ENCODE measurements at places on chromosomes 3 and 15. TPM values are rescaled to one million over a fixed set of nuclear protein-coding genes. Genes with fewer than 3 reads are reported as not detected.
A peak's percentile ranks its signal among the peaks of the same experiment; 100 is the strongest.

DNA sequence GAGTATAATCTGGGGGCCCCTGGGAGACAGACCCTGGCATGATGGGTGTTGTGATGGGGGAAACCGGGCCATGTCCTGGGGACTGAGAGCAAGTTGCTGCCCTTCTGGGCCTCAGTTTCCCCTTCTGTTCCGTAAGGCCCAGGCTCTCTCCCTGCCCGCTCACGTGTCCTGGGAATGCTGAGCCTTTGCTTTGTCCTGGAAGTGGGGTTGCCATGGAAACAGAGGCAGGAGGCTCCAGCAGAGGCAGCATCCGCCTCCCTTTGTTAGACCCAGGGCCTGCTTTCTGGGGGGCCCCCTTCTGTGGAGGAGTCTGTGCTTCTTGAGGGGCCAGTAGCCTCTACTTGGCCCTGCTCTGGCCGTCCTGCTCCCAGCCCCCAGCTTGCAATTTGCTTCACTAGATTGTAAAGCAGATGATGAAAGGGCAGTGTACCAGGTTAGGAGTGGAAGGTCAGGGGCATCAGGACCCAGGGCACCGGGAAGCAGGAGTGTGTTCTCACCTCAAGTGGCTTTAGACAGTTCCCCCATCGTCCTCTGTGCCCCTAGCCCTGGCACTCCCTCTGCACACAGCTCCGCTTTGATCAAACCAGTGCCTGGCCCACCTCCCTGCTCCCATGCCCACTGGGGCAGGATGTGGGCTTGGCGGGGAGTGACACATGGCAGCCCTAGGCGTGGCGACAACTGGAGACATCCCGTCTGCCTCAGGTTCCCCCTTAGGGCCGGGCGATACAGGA, 105.6 kb downstream of the FBLN2 start:
- no peaks in the 10 kb centered on the region for H3K36me3 ChIP-seq
- DNase-seq: peak; percentile 34
- no peak overlapping the region for H3K27ac ChIP-seq
- H3K4me3 ChIP-seq: peak overlapping the region; percentile 36
- peaks cover 64% of the 10 kb centered on the region for H3K4me1 ChIP-seq

GRCh38 chr15:99706557-99707303, 26.5 kb downstream of the LYSMD4 start:
- peak overlapping the region; percentile 24 for H3K4me3 ChIP-seq
- no peaks in the 10 kb centered on the region for H3K36me3 ChIP-seq
- H3K27ac ChIP-seq: peak overlapping the region; percentile 30
- DNase-seq: peak; percentile 49
- no peaks in the 10 kb centered on the region for H3K27me3 ChIP-seq

The TMIE gene
- 5.3 TPM for total RNA-seq

GRCh38 chr15:55879181-55879580, 114.2 kb downstream of the NEDD4 start:
- H3K4me3 ChIP-seq: no peak overlapping the region
- no peak for DNase-seq
- no peaks in the 10 kb centered on the region for H3K4me1 ChIP-seq
- no peak overlapping the region for H3K27ac ChIP-seq

DNA sequence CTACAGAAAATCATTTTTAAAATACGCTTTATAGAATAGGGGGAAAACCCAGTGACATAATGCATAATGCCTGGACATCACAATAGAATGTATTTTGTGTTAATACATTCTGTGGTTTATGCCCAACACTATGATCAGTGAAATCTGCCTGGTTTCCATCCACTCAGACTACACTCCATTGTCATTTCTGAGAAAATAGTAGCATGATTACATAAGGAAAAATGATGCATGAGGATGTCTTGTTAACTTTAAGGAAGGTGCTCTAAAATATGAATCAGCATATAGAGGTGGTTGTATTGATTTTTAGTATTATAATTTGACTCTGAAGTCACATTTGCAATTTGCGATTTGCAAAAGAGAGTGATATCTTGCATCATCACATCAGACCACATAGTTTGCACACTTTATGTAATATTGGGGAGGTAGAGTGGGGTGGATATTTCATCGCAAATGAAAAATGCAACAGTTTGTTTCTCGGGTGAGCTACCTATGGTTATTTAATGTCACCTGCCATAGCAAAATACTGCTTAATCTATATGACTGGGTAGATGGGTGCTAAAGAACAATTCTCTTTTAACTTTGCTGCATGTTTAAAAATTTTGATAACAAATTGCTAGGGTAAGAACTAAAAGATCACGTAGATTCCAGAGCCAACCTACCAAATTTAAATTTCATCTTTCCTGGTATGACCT, 403.9 kb downstream of the IL5RA start:
- H3K27me3 ChIP-seq: no peaks in the 10 kb centered on the region
- no peaks in the 10 kb centered on the region for H3K36me3 ChIP-seq
- no peak for DNase-seq
- H3K27ac ChIP-seq: no peak overlapping the region

The ITIH1 gene
- total RNA-seq: 0.85 TPM

DNA sequence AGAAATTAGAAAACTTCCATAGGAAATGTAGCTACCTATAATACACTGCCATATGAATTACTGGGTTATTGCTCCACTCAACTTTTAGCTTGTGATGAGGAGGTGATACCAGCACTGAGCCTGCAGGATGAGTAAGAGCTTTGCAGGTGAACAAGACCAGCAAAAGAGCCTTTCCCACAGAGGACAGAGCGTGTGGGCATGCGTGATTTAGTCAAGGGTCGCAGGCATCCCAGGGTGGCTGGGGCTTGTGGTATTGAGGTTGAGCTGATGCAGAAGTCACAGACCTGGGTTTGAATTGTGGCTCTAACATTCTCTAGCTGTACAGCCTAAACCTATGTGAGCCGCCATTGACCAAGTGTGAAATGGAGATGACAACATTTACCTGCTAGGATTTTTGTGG, 5.6 kb downstream of the NRROS start:
- peaks cover 5% of the 10 kb centered on the region for H3K36me3 ChIP-seq
- H3K4me3 ChIP-seq: no peak overlapping the region
- peaks cover 74% of the 10 kb centered on the region for H3K4me1 ChIP-seq

The SOX14 gene
- total RNA-seq: not detected

The HDAC11 gene
- total RNA-seq: 8.3 TPM

- H3K36me3 ChIP-seq: no peaks in the 10 kb centered on the region
- no peaks in the 10 kb centered on the region for H3K27me3 ChIP-seq
- DNase-seq: no peak
- no peaks in the 10 kb centered on the region for H3K4me1 ChIP-seq
Observed at GRCh38 chr3:148084931-148085330, 612.8 kb upstream of the AGTR1 start.

The LIPH gene
- total RNA-seq: not detected

The GHRL gene
- total RNA-seq: 0.70 TPM

- no peaks in the 10 kb centered on the region for H3K27me3 ChIP-seq
- no peak overlapping the region for H3K27ac ChIP-seq
- H3K36me3 ChIP-seq: peaks cover 4% of the 10 kb centered on the region
- DNase-seq: no peak
- no peaks in the 10 kb centered on the region for H3K4me1 ChIP-seq
Observed at GRCh38 chr15:82890995-82891390, 61.5 kb downstream of the HOMER2 start.

GRCh38 chr3:27723815-27724458, 1.8 kb upstream of the EOMES start:
- peaks cover 55% of the 10 kb centered on the region for H3K27me3 ChIP-seq
- no peaks in the 10 kb centered on the region for H3K36me3 ChIP-seq
- H3K4me3 ChIP-seq: peak overlapping the region; percentile 74
- no peak overlapping the region for H3K27ac ChIP-seq
- peaks cover 20% of the 10 kb centered on the region for H3K4me1 ChIP-seq
- DNase-seq: no peak

DNA sequence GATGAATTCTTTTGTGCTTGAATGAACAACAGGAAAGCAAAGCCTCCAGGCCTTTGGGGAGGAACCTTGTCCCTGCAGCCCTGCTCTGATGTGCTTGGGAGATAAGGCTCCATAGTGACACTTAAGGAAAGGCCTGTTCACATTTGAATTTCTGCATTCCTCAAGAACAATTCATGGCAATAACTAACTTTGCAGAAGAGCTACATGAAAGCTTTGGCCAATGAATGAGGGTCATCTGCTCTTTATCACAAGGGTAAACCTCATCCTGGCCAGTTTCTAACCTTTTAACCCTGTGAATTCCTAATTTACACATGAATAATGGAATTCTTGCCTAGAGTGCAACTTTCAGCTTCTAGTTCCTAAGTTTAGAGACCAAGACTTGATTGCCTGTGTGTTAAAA, 5.6 kb downstream of the PRTG start:
- H3K4me3 ChIP-seq: no peak overlapping the region
- no peak for DNase-seq
- peaks cover 10% of the 10 kb centered on the region for H3K4me1 ChIP-seq
- H3K36me3 ChIP-seq: no peaks in the 10 kb centered on the region
- no peak overlapping the region for H3K27ac ChIP-seq

The OR5K2 gene
- total RNA-seq: not detected

The CAND2 gene
- 2.1 TPM for total RNA-seq

DNA sequence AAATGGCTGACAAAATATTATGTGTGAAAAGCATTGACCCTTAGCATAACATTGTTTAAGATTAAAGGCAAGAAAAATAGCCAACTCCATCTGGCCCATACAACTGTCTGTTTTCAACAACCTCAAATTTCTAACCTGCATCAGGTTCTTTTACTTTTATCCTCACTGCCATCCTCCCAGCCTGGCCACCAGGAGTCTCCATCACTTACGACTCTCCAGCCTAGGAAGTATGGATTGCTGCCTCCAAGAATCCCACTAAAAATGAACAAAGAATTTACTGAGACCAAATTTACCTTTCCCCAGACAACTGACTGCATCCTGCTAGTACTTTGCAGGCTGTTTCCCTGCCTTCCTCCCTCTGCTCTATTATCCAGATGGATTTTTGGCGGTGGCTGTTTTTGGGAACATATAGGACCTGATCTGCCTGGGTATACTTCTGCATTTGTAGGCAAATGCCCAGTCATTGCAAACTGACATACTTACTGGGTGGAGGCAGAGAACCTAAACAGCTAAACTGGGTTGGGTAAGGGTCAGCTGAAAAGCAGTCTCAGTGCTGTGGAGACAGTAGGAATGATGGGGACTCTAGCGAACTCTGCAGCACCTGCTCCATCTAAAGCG, 144.2 kb downstream of the GHSR start:
- H3K36me3 ChIP-seq: no peaks in the 10 kb centered on the region
- H3K27ac ChIP-seq: no peak overlapping the region
- no peaks in the 10 kb centered on the region for H3K27me3 ChIP-seq

Measured in T-cell (primary cell).